ENCODE measurements at places on chromosomes 11 and 22. TPM values are rescaled to one million over a fixed set of nuclear protein-coding genes. Genes with fewer than 3 reads are reported as not detected.

Gene LSP1
- total RNA-seq, result 0.90 TPM

DNA sequence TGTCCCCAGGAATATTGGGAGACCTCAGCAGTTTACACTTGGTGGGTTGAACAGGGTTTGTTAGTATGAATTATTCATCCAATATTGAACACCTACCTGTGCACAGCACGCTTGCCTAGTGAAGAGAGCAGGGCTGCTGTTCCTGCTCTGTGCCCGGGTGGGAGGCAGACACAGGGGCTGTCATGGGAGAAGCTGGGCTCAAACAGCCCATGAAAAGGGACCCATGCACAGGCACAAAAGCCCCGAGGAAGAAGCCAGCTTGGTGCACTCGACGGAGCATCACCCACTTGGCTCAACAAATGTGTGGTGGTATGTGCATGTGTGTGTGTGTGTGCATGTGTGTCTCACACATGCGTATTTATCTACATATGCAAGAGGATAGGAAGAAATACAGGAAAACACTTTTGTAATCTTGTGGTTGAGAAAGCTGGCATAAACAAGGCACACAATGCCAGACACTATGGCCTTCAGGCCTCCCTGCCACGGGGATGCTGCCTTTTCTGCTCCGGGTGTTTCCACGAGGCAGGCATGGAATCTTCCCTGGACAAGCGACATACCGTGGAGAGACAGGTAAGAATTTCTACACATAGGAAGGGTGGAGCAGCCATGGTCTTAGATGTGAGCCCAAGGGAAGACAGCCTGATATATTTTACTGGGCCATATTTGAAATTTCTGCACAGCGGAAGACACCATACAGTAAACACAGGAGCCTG lies 5.0 kb upstream of the APOBEC3A start:
- no peak for DNase-seq

DNA sequence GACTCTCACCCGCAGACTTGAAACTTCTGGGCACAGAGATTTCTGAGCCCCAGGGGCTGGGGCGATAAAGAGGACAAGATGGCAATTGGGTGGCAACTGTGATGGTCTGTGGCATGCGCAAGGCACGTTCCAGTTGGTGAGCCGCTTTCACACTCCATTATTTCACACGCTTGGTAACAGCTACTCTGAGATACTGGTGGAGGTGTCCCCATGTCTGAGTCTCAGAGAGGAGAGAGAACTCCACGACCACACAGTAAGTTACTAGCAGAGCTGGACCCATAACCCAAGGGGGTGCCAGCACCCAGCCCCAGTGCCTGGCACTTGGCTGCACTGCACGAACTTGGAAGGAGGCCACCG lies 6.0 kb upstream of the KCNJ4 start:
- no peak for DNase-seq

- no peak for DNase-seq
Observed at GRCh38 chr11:91625495-91625894, 599.1 kb upstream of the FAT3 start.

- no peak for DNase-seq
Observed at GRCh38 chr11:46565232-46565840, 28.5 kb downstream of the AMBRA1 start.

Gene SPTY2D1
- total RNA-seq, result 14.8 TPM

Gene PRR33
- not detected for total RNA-seq

GRCh38 chr11:2298795-2299761 lies 2.6 kb downstream of the C11orf21 start:
- DNase-seq, result no peak

- DNase-seq, result no peak
Observed at GRCh38 chr11:59025097-59025496, 61.0 kb upstream of the GLYATL1B start.

- no peak for DNase-seq
Observed at GRCh38 chr11:111354601-111354891, 24.5 kb downstream of the POU2AF1 start.

Gene SCGB2A2
- not detected for total RNA-seq

Gene SLC35C1
- 13.4 TPM for total RNA-seq

GRCh38 chr11:86938900-86939880 lies 16.0 kb downstream of the FZD4 start:
- DNase-seq, result peak; percentile 57

- no peak for DNase-seq
Observed at GRCh38 chr11:7501251-7501650, 12.5 kb upstream of the PPFIBP2 start.

Gene TSGA10IP
- not detected for total RNA-seq

Data from Panc1 (cell line).